NCI-H2081 (cell line): ENCODE measurements at places on chromosomes 6 and 20.

DNA sequence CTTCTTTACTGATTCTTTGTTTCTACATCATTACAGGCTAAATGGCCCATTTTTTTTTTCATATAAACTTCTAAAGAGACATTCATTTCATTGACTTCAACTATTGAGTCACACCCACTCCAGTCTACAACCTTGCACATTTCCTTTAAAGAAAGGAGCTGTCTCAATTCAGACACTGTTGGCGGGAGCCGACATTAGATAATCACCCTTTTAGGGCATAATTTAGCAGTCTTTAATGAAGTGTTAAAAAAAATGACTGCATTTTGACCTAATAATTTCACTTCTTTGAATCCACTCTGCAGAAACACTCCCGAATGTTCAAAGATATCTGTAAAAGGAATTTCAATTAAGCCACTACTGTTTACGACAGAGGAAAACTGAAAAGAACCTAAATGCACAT, 1.5 kb downstream of the EPM2A start:
- peak; percentile 3 for DNase-seq

DNA sequence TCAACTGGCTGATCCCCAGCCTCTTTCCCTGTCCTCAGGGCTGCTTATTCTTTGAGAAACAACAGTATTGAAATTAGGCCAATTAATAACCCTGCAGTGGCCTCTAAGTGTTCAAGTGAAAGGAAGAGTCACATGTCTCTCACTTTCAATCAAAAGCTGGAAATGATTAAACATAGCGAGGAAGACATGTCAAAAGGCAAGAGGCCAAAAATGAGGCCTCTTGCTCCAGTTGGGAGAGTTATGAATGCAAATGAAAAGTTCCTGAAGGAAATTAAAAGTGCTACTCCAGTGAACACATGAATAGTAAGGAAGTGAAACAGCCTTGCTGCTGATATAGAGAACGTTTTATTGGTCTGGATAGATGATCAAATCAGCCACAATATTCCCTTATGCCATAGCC, 131.5 kb downstream of the MACROD2 start:
- DNase-seq: no peak

- no peak for DNase-seq
These were observed 15.6 kb upstream of the CCN6 start for GRCh38 chr6:112038268-112038667.

- DNase-seq: no peak
These were observed 54.3 kb downstream of the RNF144B start for GRCh38 chr6:18441251-18441979.

GRCh38 chr20:49248301-49248700, 29.1 kb downstream of the DDX27 start:
- no peak for DNase-seq

DNA sequence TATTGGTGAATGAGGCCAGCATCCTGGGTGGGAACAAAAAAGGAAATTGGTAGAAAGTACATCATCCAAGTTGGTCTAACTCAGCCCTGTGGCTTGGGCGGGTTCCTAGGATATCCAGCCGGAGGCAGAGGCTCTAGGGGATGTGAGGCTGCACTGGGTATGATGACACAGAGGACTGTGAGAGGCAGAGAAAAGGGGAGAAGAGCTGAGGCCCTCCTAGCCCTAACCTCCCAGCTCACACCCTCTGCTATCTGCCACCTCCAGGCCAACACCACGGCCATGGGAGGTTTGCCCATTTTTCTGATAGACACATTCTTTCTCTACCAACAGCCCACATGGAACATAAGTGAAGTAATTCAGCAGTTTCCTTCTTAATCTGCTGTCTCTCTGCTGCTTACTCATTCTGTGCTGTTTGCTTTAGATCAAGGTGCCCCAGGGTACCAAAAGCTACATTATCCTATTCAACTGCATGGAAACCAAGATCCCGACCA, 284.4 kb downstream of the ESR1 start:
- DNase-seq: no peak

- no peak for DNase-seq
These were observed 191.7 kb upstream of the HSF2 start for GRCh38 chr6:122207794-122208193.

GRCh38 chr6:87879132-87879861, 168.3 kb upstream of the SPACA1 start:
- no peak for DNase-seq
